Kidney glomerular epithelial cell (primary cell): ENCODE measurements at places on chromosomes 6 and 20.

DNA sequence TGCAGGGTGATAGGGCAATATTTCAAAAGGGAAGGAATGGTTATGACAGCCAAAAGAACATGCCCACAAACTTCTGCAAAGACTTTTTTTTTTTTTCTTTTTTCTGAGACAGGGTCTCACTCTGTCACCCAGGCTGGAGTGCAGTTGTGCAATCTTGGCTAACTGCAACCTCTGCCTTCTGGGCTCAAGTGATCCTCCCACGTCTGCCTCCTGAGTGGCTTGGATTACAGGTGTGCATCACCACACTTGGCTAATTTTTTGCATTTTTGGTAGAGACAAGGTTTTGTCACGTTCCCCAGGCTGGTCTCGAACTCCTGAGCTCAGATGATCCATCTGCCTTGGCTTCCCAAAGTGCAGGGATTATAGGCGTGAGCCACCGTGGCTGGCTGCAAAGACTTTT is 117.6 kb upstream of the ADGRF1 start:
- no peak for DNase-seq

GRCh38 chr20:58985656-58986055 is 4.6 kb downstream of the NELFCD start:
- DNase-seq: no peak

DNA sequence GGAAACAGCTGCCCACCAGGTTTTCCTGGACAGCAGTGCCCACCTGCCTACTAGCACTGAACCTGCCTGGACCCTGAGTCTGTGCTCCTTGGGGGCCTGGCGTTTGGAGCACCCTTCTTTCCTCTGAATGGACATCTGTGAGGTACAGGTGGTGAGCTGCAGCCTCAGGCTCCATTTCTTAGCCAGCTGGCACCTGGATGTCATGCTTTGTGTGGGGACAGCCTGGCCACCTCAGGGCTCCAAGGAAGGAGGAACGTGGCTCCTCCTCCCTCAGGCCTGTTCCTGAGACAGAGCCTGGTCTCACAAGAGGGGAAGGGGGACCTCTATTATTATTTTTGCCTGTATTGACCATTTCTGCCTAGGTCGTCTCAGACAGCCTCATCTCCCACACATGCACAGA is 8.1 kb downstream of the TMEM151B start:
- no peak for DNase-seq

GRCh38 chr6:158026054-158026900 is 44.6 kb downstream of the SYNJ2 start:
- peak; percentile 98 for DNase-seq

DNA sequence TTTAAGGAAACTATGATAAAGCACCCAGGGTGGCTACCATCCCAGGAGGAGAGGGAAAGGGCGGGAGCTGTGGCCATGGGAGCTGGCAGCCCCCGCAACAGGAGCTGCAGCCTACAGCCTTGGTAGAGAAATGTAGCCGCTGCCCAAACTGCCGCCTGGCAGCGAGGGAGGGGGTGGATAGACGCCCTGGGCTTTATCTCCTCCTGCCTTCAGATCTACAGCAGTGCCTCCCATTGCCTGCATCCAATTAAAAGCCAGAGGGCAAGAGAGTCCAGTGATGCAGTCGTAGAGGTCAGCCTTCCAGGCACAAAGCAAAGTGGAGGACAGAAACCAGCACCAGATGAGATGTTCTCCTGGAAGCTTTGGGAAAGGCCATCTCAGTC is 35.0 kb upstream of the ZFAND3 start:
- no peak for DNase-seq

GRCh38 chr6:17865798-17866725 is 121.4 kb downstream of the KIF13A start:
- peak; percentile 98 for DNase-seq

DNA sequence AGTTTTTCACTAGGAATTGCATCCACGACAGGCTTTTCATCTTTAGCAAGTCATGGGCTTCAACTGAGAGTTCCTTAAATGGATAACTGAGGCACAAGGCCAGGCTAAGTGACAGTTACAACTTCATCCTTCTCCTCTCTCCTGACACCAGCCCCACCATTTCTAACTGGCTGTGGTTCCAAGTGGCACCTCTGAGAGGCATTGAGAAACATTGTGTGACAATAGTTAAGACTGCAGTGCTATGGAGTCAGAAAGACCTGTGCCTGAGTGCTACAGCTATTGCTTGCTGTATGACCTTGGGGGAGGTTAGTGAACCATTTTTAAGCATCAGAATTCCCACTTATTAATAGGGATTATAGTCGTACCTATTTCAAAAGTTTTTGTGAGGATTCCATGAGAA is 26.2 kb upstream of the MLIP start:
- no peak for DNase-seq

DNA sequence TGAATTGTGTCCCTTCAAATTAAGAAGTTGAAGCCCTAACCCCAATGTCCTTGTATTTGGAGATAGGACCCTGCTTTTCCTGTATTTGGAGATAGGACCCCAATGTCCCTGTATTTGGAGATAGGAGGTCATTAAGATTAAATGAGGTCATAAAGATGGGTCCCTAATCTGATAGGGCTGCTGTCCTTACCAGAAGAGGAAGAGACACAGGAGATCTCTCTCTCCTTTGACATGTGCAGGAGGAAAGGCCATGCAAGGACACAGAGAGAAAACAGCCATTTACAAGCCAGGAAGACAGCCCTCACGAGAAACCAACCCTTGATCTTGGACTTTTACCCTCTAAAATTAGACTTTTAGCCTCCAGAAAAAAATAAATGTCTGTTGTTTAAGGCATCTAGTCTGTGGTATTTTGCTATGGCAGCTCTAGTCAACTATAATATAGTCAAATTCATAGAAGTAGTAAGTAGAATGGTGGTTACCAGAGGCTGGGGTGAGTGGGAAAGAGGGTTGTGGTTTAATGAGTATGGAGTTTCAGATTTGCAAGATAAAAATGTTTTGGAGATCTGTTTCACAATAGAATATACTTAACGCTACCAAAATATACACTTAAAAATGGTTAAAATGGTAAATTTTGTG is 59.3 kb downstream of the UBE3D start:
- no peak for DNase-seq

- no peak for DNase-seq
Measured at GRCh38 chr20:63438121-63438520, 34.3 kb downstream of the KCNQ2 start.

GRCh38 chr6:159090530-159091480 is 46.0 kb upstream of the TAGAP start:
- DNase-seq: no peak

DNA sequence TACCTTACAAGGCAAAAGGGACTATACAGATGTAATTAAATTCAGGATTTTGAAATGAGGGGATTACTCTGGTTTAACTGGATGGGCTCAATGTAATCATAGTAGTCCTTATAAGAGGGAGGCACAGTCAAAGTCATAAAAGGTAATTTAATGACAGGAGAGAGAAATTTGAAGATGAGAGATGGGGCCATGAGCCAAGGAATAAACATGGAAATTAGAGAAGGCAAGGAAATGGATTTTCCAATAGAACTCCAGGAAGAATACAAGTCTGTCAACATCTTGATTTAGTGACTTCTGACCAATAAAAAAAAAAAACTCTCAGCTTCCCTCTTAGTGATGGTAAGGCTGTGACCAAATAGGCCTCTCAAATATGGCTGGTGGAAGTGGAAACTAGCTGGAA is 101.9 kb upstream of the BEND3 start:
- no peak for DNase-seq

- no peak for DNase-seq
Measured at GRCh38 chr20:63891061-63892002, 3.6 kb upstream of the DNAJC5 start.

DNA sequence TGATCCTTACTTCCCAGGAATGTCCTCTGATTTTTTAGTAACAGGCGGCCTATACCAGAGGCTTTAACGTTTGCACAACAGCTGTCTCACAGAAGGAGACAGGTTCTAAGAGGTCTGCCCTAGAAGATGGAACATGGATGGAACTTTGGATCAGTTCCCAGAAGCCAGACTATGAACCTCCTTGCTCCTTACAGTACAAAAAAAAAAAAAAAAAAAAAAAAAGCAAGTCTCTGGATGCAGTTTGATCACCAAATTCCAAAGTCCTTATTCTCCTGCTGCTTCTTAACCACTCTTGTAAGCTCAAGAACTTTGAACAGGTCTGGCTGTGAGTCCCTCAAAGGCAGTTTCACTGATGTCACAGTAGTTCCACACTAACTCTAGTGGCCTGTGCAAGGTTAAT is 2.0 kb upstream of the TRMT11 start:
- DNase-seq: no peak

DNA sequence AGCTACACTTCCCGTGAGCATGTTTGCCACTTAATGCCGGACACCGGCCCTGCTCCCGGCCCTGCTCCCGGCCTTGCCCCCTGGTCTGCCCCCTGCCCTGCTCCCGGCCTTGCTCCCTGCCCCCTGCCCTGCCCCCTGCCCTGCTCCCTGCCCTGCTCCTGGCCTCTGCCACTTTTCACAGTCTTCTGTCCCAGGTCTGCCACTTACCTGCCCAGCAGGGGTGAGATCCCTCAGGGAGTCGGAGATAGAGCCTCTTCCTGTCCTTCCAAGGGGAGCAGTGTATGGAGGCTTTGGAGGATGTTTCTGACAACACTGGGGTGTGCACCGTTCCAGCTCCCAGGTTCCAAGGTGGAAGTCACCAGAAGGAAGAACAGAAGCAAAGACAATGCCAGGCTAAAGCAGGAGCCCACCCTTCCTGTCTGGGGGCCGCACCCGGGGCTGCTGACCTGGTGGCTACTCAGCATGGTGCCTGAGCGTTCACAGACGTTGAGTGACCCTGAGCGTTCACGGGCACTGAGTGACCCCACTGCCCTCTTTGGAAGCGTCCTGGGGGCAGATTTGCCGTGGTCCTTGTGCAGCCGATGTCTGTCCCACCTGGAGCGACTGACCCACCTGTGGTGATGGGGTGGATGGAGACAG is 199.8 kb downstream of the DLL1 start:
- DNase-seq: no peak
